ENCODE measurements at places on chromosomes 7 and 10.
A peak's percentile ranks its signal among the peaks of the same experiment; 100 is the strongest.

DNA sequence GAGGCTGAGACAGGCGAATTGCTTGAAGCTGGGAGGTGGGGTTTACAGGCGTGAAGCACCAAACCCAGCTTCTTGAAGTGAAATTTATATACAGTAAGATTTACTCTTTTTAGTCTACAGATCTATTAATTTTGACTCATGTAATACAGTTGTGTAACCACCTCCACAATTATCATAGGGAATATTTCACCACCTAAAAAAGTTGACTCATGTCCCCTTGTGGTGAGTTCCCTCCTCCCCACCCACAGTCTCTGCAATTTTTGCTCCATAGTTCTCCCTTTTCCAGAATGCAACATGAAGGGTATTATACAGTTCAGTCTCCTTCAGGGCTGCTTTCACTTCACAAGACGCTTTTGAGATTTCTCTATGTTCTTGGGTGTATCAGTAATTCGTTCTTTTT, 156.8 kb downstream of the FAM107B start:
- no peak for DNase-seq

DNA sequence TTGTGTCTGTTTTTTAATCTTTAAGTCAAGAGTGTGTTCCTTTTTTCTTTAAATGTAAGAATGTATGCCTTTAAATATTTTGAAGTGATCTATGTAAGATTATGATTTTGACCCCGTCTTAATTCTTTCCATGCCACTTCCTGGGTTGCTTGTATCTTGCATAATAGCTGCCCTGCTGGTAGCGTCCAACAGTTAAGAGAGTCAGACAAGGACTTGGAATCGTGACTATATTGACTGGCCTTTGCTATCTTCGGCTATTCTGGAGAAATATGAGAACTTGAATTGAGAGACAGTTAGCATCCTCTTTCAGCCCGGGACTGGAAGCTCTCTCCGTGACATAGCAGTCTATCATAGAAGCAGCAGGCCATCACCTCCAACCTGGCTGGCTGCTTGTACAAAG, 13.0 kb downstream of the NRP1 start:
- no peak for DNase-seq

DNA sequence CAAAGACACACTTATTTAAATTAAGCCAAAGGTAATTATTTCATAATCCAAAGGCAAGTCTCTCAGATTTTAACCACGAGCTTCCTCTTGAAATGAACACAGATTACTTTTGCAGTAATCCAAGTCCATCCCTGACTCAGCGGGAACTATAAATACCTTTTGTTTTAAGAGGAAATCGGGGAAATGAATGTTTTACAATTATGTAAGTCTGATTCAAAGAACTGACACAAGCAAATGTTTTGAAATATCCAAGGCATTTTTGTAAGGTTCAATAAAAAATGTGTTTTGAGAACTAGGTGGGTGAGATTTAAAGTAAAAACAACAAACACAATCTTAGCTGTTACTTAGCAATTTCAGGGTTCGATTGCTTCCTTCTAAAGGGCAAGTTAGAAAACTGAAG, 179.8 kb upstream of the ASAH2 start:
- no peak for DNase-seq

GRCh38 chr7:154928136-154929005, 74.6 kb downstream of the PAXIP1 start:
- peak; percentile 15 for DNase-seq

- no peak for DNase-seq
Observed at GRCh38 chr10:71625445-71626175, 94.0 kb downstream of the C10orf105 start.

GRCh38 chr10:20363684-20364083, 533.4 kb downstream of the NEBL start:
- DNase-seq, result no peak

GRCh38 chr10:103277713-103278536, 987 bp downstream of the INA start:
- DNase-seq, result no peak

- no peak for DNase-seq
Observed at GRCh38 chr7:157480371-157481050, 143.7 kb downstream of the DNAJB6 start.

- DNase-seq, result no peak
Observed at GRCh38 chr10:133196221-133196915, 33.6 kb upstream of the UTF1 start.

DNA sequence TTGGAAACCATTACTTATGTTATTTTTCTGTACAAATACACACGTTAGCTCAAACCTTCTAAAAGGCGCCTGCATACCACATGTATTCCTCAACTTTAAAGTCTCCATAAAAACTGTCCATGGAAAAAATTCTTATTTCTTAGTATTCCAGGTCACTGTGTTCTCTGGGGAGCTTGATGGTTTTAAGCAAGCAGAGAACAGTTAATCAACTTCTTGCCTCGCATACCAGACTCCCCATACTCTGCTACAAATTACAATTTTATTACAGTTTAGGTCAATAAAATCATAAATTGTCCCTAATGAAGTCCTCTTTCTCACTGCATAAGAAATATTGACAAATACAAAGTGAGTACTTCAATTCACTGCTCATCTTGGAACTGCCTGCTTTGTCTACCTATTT, 77.0 kb upstream of the GPR22 start:
- DNase-seq, result no peak

- no peak for DNase-seq
Observed at GRCh38 chr7:131943211-131943610, 386.8 kb upstream of the PODXL start.

DNA sequence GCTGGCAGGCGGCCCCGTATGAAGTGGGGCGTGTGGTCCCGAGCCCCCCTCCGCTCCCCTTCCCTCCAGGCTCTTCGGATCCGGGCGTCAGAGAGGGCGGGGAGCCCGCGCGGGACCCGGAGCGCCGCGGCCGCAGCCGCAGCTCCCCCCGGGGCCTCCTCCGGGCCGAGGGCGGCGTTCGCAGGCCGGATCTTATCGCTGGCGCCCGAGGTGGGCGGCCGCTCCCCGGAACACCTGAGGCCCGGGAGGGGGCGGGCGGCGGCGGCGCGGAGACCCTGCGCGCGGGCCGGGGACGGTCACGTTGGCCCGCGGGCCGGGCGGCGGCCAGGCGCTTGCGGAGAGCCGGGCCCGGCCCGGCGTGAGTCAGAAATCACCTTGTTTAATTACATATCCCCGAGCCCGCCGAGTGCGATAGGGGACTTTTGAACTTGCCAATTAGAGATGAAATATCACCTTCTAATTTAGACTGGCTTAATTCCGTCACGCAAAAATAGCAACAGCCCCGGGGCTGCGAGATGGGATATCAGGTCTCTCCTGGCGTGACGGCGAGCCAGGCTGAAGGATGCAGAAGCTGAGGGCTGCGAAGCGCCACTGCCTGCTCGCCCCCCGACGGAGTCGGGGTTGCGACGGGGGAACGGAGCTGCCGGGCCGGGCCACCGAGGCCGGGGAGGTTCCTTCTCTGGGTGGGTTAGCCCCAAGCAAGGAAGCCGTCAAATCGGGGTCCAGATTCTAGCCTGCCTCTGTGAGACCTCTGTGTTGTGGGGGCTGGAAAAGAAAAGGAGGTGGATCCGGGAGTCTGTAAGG, 43.4 kb downstream of the LDB3 start:
- no peak for DNase-seq

DNA sequence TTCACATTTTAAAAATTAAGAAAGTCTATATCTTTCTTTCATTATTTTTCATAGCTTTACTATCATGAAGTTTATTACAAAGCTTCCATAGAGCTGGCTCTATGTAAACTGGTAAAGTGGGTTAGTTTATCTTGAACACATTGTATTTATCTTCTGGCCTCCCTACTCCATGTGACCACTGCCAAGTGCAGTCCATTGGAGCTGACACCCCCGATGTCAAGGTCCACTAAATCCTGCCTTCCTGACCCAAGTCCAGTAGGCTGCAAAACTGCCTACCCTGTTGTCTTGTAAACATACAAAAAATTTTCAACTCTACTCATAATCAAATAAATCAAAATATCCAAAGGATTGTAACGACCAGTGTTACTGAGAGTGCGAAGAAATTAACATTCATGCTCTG, 10.2 kb downstream of the DNAJC12 start:
- DNase-seq, result no peak

DNA sequence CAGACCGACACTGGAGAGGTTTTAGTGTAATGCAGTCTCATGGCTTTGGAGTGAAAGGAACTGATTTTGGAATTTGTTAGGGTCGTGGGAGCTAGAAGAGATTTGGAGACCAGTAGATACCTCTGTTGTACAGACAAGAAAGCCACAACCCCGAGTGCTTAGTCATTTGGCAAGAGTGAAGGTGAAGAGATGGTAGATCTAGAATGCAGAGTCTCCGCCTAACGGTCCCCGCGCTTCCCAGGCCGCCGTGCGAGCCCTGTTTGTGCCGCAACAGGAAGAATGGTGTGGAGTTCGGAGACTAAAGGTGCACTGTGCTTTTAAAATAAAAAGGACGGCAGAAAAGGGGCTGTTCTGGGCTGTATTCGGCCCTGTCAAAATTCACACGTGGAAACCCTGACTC, 186.7 kb downstream of the ADARB2 start:
- no peak for DNase-seq

GRCh38 chr7:128530855-128531104, 54.2 kb downstream of the METTL2B start:
- peak; percentile 3 for DNase-seq

DNA sequence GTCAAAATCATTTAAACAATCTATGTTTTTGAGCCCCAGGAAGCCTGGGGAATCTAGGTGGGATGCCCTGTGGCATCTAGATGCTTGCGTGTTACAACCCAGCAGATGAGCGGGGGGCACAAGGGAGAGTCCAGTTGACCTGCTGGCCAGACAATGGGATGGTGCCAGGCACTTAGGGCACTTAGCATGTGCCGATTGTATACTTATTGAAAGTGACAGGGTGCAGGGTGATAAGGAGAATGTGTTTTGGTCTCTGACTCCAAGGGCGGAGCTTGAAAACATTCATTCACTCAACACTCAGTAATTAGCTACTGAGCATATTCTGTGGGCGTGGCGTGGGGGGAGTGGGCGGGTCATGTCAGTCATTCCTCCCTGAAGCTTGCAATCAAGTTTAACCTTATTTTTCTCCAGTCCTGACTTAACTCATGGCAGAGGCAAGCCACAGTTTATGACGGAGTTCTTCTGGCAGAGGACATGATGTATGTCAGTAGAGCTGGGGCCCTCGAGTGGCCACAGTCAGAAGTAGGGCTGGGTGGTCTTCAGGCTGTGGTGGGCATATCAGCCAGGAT, 115.1 kb downstream of the PRKCQ start:
- DNase-seq, result no peak

- peak; percentile 14 for DNase-seq
Observed at GRCh38 chr7:151727579-151728285, 149.2 kb downstream of the PRKAG2 start.

DNA sequence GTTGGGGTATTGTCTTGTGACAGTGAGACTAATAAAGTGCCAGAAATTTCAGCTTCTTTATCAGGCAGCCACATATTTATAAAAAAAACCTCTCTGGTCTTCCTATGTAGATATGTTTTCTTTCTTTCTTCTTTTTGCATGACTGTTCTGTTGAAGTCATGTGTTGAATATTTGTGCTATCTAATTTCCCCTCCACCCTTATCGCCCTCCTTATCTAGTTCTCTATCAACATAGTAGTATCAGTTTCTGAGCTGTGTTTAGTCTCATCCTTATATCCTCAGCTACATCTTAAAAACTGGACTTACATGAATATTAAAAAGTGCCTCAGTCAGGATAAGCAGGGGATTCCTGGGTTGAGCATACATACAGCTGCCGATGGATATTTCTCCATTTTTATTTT, 53.9 kb downstream of the SEMA3D start:
- no peak for DNase-seq

GRCh38 chr7:51187941-51188340, 128.7 kb downstream of the COBL start:
- no peak for DNase-seq

GRCh38 chr10:107728807-107729206, 564.3 kb upstream of the SORCS1 start:
- no peak for DNase-seq

- no peak for DNase-seq
Observed at GRCh38 chr10:29279779-29280487, 8.9 kb upstream of the LYZL1 start.

GRCh38 chr7:90580051-90580450, 16.1 kb upstream of the CDK14 start:
- DNase-seq, result no peak

- no peak for DNase-seq
Observed at GRCh38 chr10:59631237-59631636, 78.4 kb downstream of the SLC16A9 start.

DNA sequence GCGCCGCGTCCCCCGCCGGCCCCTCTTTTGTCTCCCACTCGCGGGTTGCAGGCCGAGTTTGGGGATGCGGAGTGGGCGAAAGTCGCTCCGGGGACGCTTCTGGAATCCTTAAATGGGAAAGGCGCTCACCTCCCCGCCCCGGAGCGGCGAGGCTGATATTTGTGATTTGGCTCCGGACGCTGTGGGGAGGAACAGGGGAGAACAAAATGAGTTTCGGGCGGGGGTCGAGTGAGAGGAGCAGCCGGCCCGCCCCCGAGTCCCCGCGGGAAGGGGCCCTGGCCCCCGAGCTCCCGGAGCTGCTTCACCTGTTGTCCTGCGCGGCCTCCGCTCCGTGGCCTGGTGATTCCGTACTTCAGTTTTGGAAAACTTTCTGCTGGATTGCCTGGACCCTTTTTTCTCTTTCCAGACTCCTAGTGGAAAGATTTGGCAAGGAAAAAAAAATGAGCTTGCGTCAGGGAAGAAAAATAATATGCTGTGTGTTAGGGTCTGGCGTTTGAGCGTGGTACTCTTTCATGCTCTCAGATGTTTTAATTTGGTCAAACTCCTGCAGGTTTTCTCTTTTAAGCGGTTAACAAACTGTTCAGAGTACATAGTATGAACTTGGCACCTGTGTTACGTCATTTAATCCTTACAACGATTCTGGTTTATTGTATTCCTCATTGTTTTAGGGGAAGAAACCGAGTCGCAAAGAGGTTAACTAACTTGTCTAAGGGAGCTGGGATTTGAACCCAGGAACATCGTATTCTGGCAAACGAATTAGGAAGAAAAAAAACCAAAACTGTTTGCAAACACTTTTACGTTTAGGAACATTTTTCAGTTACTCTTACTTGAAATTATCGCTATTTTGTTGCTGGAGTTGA, 924 bp downstream of the BMPR1A start:
- no peak for DNase-seq

- DNase-seq, result no peak
Observed at GRCh38 chr7:92647652-92648051, 57.5 kb upstream of the FAM133B start.

GRCh38 chr10:101597091-101597900, 9.2 kb downstream of the DPCD start:
- DNase-seq, result no peak

DNA sequence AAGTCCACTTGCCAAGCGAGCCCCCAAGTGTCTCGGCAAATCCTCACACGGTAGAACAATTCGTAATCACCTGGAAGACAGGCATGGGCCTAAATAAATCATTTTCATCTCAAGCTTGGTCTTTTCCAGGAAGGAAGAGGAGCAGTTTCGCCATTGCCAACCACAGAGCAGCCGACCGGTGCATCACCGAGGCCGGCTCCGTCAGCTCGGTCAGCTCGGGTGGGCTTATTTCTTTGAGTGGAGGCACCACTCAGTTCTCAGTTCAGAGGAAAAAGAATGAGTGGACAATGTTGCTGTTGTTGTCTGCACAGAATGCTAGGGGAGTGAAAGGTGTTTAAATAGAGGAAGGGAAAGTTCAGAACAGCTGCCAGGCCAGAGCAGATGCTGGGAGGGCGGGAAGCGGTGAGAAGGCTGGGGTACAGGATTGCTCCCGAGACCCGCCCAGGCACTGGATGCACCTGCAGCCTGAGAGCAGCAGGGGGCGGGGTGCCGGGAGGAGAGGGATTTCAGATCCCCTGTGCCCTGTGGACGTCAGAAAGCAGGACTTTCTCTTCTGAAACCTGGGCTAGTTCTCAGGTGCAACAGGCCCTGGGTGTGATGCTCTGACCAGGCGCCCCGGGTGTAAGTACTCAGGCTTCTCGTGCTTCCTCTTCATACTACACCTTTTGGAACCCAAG, 17.7 kb upstream of the IGFBP3 start:
- no peak for DNase-seq
